Pulmonary artery endothelial cell (primary cell): ENCODE measurements at places on chromosomes 5 and 9. TPM values are rescaled to one million over a fixed set of nuclear protein-coding genes. Genes with fewer than 3 reads are reported as not detected.

DNA sequence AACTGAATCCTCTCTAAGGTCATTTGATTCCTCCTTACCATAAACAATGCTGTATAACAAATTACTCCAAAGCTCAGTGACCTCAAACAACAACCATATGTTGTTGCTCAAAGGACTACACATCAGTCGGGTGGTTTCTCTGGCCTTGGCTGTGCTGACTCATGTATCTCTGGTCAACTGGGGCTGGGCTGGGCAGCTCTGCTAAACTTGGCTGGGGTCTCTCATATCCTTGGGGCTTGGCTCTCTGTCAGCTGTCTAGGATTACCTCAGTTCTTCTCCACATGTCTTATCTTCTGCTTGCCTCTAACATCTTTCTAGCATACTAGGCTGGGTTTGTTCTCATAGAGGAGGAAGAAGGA is 86.4 kb downstream of the GALNT10 start:
- DNase-seq, result no peak

DNA sequence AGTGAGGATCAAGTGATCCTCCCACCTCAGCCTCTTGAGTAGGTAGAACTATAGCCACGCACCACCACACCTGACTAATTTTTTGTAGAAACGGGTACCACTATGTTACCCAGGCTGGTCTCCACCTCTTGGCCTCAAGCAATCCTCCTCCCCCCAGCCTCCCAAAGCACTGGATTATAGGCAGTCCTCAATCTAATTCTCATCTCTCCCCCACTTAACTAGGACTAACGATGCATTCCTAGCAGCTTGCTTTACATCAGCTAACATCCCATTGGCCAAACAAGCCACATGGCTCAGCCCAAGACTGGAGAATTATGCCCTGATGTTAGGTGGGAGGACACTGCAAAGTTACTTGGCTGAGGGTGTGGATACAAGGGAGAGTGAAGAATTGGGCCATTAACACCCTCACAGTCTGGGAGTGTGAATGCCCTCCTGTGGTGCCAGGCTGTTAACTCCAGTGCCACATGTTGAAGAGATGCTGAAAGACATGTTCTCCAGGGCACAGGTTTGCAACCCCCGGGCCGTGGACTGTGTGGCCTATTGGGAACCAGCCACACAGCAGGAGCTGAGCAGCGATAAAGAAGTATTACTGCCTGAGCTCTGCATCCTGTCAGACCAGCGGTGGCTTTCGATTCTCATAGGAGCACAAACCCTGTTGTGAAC is 5.3 kb upstream of the ZNF367 start:
- DNase-seq, result no peak

DNA sequence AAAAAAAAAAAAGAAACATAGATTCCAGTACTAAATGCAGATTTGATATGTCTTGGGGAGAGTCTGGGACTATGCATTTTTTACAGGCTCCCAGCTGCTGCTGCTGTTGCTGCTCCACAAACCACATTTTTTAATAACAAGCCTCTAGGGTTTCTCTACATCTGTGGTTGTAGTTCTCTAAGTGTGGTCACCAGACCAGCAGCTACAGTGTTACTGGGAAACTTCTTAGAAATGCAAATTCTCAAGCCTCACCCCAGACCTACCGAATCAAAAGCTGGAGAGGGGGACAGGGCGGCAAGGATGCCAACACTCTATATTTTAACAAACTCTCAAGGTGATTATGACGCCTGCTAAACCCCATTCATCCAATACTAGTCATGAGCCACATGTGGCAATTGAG is 293.4 kb upstream of the PTGER4 start:
- DNase-seq, result no peak

GRCh38 chr5:56052735-56053134 is 58.0 kb upstream of the IL6ST start:
- no peak for DNase-seq

GRCh38 chr5:136098176-136098575 is 34.5 kb upstream of the SMAD5 start:
- no peak for DNase-seq

- peak; percentile 49 for DNase-seq
These were observed 12.4 kb upstream of the CXXC5 start for GRCh38 chr5:139635606-139636206.

- DNase-seq, result no peak
These were observed 76.9 kb upstream of the IL17B start for GRCh38 chr5:149455889-149456409.

DNA sequence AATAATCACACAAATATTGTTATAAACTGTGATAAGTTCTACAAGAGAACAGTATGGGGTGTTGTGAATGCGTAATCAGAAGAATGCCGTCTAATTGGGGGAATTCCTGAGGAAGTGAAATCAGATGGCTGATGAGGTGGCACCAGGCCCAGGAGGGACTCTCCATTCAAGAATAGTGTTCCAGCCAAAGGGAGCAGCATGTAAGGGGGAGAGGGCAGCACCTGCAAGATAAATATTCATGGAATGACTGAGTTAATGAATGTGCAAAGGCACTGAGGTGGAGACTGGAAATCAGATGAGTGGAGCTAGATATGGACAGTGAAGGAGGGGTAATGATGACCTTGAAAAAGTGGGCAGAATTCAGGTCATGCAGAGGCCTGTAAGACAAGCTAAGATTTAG is 250.6 kb downstream of the ARRDC3 start:
- peak; percentile 40 for DNase-seq

DNA sequence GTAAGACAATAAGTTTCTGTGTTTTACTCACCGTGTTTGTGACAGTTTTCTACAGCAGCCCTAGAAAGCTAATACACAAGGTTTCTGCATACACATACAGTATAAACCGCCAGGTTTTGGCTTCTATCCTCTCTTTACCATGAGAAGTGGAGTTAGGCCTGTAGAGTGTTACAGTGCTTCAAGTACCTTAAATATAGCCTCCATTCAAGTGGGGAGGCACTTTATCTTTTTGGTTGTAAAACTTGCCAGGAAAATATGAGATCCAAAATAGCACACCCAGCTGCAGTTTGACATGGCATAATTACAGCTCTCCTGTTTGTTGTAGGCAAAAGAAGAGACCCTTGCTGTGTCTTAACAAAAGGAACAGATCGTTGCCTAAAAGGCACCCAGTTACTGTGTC is 90.3 kb upstream of the PTPN3 start:
- DNase-seq, result no peak

GRCh38 chr5:32403760-32404159 is 40.8 kb downstream of the ZFR start:
- no peak for DNase-seq

DNA sequence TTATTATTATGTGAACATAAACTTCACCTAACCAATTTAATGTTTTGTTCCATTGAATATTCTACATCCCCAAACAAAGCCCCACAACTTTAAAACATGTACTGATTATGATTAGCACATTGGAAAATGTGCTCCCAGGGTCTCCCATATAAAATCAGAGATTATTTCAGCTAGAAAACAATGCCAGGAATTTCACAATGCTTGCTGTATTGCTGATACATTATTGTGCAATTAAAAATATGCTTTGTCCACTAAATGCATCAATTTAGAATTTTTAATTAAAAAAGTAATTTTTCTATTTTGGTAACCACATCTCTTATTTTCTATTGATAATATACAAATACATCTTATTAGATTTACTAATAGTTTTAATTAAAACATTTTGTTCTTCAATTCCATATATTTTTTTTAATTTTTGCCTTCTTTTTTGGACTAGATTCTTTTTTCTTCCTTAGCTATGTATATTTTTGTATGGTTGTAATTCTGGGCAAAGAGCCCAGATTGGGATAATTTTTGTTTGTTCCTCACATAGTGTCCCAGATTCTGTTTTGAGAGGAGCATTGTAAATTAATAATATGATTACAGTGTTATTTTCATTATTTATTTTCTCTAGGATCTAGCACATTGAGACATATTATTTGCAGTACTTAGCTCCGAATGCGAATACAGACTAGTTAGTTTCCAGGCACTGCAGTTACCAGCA is 241.5 kb upstream of the CDH18 start:
- DNase-seq, result no peak

DNA sequence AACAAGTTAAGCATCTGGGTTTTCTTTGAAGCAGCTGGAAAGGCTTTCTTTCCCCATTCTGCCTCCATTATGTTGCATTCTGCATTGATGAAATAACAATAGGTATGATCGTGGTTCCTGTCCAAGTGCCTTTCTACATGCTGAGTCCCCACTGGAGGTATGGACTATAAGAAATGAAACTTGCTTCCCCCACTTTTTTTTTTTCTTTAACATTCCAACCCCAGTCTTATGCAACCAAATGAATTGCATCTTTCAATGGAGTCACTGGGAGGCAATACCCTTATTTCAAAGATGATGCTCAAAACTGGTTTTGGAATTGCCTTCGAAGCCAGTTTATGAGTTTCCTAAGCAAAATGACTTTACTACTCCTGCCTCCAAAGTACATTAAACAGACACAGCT is 58.9 kb downstream of the ARSB start:
- DNase-seq, result no peak

DNA sequence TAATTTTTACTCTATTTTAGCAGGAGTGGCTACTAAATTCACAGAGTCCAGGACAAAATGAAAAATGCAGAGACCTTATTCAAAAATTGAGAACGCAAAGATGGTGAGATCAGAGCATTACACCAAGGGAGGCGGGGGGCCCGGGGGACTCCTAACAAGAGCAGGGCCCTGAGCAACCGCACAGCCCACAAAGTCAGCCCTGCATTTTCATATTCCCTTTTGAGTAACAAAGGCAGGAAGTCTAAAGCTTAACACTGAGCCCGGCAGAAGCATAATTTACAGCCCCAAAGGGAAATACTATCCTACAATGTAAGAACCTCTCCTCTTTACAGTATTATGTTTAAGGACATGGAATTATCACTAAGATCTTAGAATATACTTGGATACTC is 69.4 kb downstream of the TLE1 start:
- no peak for DNase-seq

GRCh38 chr5:132283423-132284043 is 10.7 kb upstream of the SLC22A4 start:
- DNase-seq, result no peak

DNA sequence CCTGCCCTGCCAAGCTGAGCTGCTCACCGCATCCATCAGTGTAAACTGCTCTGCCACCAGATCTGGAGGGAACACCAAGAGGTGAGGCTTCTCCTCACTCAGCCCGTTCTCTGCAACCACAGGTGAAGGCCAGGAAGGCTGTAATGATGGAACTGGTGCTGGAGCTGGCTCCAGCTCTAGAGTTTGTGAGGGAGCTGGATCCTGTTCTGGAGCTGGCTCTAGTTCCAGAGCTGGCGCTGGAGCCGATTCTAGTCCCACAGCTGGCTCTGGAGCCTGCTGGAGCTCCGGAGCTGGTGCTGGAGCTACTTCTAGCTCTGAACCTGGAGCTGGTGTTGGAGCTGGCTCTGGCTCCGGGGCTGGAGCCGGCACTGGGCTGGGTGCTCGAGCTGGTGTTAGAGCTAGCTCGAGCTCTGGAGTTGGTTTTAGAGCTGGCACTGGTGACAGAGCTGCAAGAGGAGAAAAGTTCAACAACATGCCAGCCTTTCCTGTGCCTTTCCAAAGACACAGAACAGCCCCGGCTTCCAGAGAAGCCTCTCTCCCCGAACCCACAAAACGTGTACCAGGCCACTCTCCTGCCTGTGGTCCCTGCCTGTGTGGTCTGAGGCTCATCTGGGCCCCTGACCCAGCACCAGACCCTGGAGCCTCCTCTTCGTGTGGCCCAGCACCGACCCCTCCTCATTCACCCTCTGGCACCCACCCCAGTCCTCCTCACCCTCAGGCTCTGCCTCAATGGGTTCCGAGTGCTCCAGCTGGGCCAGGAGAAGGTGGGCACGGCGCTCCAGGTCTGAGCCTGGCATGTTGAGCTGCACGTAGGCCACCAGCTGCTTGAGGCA is 12.9 kb downstream of the RALGDS start:
- no peak for DNase-seq

GRCh38 chr5:81986126-81986525 is 14.3 kb downstream of the ATG10 start:
- no peak for DNase-seq

- DNase-seq, result no peak
These were observed 441.5 kb downstream of the RASEF start for GRCh38 chr9:82621447-82621846.

DNA sequence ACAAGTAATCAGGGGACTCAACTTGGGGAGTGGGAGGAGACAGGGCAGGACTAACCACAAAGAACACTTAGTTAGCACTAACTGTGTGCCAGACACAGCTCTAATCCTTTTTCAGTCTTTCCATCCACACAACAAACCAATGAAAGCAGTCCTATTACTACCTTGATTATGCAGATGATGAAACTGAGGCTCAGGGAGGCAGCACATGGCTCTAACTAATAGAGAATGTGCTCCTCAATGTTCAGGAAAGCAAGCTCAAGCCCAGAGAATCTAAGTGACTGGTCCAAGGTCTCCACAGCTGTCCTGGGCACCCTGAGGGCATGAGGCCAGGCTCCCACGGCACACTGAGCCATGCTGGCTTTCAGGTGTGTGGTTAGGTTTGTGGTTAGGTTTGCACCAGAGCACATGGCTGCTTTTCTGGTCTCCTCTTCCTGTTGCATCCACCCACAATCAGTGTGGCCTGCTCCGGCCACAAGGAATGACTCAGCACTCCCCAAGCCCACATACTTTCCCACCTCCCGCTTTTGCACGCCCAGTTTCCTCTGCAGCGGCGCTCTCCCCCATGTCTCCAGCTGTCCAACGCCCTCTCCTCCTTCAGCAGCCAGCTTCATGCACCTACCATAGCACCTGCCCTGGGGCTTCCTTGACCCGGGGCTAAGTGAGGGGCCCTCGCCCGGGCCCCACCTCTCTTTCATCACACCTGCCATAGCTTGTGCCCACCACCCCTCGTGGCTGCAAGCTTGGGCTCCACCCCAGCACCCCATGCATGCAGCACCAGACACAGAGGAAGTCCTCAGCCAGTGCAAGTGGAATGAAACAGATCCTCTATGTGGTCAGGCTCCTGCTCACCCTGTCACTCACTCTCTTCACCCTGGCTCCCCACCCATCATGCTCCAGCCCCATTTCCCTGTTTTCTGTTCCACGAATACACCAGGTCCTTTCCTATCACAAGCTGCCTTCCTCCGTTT is 133.1 kb downstream of the GABBR2 start:
- no peak for DNase-seq

- no peak for DNase-seq
These were observed 88.3 kb downstream of the USP20 start for GRCh38 chr9:129923589-129923988.

DNA sequence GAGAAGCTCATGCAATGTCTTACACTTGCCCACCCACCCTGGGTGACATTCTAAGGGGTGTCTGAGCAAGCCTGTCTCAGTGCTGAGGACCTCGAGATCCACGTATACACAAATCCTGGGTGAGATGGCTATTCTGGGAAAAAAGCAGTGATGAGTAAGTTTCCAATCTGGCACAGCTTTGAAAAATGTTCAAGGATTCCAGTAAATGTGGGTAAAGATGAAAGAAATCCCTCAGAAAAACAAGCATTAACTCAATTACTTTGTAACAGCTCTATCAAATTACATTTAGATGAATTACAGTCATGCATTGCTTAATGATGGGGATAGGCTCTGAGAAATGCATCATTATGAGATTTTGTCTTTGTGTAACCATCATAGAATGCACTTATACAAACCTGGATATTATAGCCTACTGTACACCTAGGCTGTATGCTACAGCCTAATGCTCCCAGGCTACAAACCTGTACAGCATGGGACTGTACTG is 26.9 kb downstream of the GOLM1 start:
- DNase-seq, result no peak

GRCh38 chr5:76718880-76719279 is 3.0 kb downstream of the F2R start:
- no peak for DNase-seq

- DNase-seq, result peak; percentile 26
These were observed 64.2 kb downstream of the SLC44A1 start for GRCh38 chr9:105308461-105309341.

PCDHGA5 gene
- total RNA-seq, result 0.35 and 0.40 TPM in 2 replicates

BSPRY gene
- under 0.01 TPM in 1 of 2 replicates, not detected in the other for total RNA-seq

PCDHB10 gene
- total RNA-seq, result 0.33 and 0.46 TPM in 2 replicates

GABRA6 gene
- not detected in 2 replicates for total RNA-seq

CA9 gene
- 0.40 TPM in 1 of 2 replicates, not detected in the other for total RNA-seq
